ENCODE measurements at places on chromosomes 12 and 14.

DNA sequence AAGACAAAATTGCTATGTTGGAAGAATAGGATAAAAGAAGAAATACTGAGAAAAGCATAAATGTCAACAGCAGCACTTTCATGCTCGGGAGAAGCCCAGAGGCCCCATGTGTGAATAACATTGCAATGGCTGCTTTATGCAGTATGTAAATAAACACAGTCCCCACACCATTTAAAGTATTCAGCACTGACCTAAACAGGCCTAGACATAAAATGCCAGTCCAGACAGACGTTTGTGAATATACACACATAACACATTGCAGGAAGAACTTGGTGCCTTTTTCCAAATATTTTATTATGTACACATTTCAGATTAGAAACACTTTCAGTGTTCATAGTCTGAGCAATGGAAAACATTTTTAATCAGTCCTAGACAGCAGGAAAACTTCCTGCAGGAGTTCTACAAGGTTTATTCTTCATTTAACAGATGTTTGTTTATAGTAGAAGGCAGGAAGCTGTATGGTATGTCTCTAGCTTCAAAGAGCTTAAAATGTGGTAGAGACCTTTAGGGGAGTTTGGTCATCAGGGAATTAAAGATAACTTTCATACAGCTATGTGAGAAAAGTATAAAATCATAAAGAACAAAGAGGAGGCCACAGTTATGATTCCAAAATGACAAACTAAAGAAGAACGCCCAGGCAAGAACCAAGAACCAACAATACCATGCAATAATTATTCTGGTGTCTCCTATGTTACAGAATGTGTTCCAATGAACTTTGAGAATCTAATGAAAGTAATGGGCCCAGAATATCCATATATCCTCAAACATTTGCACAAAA is 30.6 kb upstream of the SLC38A2 start:
- no peak for DNase-seq

GRCh38 chr12:78028426-78028825 is 197.7 kb downstream of the NAV3 start:
- DNase-seq = no peak

DNA sequence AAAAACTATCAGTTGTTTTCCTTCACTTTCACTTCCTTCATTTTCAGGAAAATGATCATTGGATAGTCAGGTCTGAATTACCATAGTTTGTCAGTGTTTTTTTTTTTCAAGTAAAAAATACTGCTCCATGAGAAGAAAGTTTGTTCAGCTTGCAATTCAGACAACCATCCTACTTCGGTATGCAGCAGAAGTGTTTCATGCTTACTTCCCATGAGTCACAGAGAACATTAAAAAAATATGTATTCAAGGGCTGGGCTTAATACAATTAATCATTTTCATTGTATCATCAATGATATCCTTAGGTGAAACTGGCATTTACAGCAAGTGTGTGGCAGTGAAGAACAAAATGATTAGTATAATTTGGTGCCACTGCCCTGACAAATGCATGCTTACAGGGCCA is 21.6 kb downstream of the PYM1 start:
- no peak for DNase-seq

- no peak for DNase-seq
These were observed 83.8 kb upstream of the HOXC13 start for GRCh38 chr12:53854701-53855316.

DNA sequence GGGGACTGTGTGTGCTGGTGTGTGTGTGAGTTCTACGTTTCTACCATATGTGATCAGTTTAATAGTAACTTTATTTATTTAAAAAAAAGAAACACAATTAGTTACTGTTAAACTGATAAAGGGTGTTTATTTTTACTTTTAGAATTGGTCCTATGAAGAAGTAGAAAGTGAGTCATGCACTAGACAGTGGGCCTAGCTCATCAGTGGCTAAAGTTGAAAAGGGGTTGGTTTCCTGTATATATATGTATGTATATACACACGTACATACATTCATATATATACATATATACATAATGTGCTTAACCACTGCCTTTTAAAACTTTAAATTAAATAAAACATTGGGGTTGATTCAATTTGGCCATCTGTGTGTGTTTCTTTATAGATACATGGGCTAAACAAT is 68.8 kb upstream of the TMEM263 start:
- no peak for DNase-seq

GRCh38 chr14:78383060-78383459 is 212.9 kb downstream of the NRXN3 start:
- no peak for DNase-seq

- no peak for DNase-seq
These were observed 9.2 kb downstream of the RARG start for GRCh38 chr12:53222806-53223261.

- no peak for DNase-seq
These were observed 22.2 kb downstream of the SGPP1 start for GRCh38 chr14:63705561-63706070.

GRCh38 chr14:99128185-99128584 is 143.8 kb downstream of the BCL11B start:
- no peak for DNase-seq

- DNase-seq = no peak
These were observed 15.6 kb downstream of the MVK start for GRCh38 chr12:109589240-109589590.

DNA sequence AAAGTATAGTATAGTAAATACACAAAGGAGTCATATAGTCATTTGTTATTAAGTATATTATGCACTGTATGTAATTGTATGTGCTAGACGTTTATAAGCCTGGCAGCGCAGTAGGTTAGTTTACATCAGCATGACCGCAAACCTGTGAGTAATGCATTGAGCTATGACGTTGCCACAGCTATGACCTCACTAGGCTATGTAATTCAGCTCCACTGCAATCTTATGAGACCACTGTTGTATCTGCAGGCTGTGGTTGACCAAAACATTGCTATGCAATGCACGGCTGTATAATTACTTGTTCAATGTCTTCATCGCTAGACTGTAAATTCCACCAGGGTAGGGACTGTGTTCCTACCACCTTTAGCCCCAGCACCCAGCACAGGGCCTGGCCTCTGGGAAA is 53.2 kb upstream of the VASH1 start:
- no peak for DNase-seq

- DNase-seq = no peak
These were observed 619.4 kb upstream of the ATP2B1 start for GRCh38 chr12:90327793-90328743.

DNA sequence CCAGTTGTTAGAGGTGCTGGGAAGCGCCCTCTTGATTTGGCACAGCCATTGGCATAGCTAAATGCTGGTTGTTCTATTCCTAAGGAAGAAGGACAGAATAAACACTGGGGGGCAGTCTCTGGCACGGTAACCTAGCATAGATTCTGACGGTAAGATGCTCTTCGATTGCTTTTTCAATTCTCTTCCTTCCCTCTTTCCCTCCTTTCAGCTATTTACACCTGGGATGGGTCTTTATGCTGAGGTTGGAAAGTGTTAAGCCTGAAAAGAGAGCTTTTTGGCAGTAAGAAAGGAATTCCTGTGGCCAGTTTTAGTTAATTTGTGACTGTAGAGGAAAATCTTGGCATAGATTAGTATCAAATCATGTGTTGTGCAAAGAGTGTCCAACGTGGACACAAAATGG is 162.8 kb downstream of the SNAPC1 start:
- no peak for DNase-seq

GRCh38 chr12:109693160-109693559 is 20.5 kb upstream of the FAM222A start:
- DNase-seq = no peak

DNA sequence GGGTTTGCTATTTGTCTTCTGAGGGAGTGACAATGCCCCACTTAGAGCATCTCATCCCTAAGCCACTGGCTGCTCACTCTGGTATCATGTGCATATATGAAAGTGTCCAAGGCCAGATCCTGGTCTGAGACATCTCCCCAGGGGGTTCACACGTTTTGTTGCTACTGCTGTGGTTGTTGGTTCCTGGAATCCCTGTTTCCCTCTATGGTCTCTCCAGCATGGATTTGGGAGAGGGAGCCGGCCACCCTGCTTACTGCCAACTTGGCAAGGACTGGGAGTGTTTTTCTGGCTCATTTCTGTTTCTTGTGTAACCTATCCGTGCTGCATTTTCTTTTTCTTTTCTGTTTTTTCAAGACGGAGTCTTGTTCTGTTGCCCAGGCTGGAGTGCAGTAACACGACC is 101.3 kb upstream of the MAX start:
- DNase-seq = no peak

- no peak for DNase-seq
These were observed 14.8 kb downstream of the BDKRB1 start for GRCh38 chr14:96270565-96271420.

- no peak for DNase-seq
These were observed 18.1 kb upstream of the RAD52 start for GRCh38 chr12:967641-968040.

GRCh38 chr12:93879476-93880421 is 202.6 kb downstream of the CRADD start:
- DNase-seq = no peak

DNA sequence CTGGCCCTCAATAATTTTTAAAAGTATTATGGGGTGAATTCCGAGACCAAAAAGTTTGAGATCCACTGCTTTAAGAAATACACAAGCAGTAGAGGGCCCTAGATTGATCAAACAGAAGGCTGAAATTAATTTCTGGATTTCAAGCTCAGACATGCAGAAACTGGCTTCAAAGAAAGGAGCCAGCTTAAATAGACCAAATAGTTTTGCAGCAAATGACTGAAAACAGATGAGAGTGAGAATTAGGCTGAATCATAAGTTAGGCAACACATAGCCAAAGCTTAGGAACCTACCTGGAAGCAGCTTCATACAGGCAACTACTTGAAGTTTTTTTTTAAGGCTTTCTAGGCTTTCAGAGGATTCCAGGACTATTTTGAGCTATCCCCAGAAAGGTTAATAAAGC is 12.4 kb downstream of the ATF7 start:
- DNase-seq = no peak
